ENCODE measurements at places on chromosomes 6 and 20.

GRCh38 chr20:63540417-63541186, 3.4 kb upstream of the PTK6 start:
- DNase-seq, result peak; percentile 69

- peak; percentile 36 for DNase-seq
These were observed 70.4 kb downstream of the ENPP1 start for GRCh38 chr6:131877999-131878789.

DNA sequence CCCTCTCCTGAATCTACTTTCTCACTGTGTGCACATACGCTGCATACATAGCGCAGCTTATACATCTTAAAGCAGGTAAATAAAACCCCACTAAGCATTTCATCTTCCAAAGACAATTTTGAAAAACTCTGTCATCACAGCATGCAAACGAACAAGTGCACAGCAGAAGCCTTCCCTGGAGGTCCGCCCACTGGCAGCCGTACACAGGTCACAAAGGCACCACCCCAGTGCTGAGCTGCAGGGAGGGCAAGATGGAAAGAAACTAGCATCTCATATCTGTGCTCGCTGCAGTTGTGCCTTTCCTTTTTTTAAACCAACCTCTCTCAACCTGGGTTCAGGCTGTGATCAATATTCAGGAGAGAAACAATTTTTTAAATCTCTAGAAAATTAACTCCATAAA, 73.3 kb downstream of the HUS1B start:
- DNase-seq, result no peak

DNA sequence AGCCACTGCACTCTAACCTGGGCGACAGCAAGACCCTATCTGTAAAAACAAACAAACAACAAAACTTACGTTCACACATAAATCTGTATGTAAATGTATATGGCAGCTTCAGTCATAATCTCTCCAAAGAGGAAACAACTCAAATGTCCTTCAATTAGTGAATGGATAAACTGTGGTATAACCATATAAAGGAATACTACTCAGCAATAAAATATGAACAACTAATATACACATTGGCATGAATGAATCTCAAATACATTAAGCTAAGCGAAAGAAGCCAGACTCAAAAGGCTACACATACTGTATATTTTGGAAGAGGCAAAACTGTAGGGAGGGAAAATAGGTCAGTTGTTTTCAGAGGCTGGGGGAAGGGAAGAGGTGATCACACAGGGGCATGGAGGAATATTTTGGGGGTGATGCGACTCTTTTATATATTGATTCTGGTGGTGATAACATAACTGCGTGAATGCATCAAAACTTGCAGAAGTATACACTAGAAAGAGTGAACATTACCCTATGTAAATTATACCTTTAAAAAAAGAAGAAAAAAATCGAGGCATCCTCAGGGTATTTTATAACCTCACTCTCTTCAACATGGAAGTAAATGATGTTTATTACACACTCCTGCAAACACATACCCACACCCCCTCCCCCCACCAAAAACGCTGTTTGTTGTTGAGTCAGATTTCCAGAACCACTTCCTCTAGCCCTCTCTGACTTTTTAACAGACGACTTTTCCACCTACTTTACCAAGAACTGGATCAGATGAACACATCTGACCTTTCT, 115.2 kb upstream of the RNF24 start:
- DNase-seq, result peak; percentile 80

- no peak for DNase-seq
These were observed 15.3 kb downstream of the TCFL5 start for GRCh38 chr20:62846166-62846890.

GRCh38 chr6:73050706-73051105, 174.6 kb downstream of the KHDC1L start:
- peak; percentile 59 for DNase-seq

DNA sequence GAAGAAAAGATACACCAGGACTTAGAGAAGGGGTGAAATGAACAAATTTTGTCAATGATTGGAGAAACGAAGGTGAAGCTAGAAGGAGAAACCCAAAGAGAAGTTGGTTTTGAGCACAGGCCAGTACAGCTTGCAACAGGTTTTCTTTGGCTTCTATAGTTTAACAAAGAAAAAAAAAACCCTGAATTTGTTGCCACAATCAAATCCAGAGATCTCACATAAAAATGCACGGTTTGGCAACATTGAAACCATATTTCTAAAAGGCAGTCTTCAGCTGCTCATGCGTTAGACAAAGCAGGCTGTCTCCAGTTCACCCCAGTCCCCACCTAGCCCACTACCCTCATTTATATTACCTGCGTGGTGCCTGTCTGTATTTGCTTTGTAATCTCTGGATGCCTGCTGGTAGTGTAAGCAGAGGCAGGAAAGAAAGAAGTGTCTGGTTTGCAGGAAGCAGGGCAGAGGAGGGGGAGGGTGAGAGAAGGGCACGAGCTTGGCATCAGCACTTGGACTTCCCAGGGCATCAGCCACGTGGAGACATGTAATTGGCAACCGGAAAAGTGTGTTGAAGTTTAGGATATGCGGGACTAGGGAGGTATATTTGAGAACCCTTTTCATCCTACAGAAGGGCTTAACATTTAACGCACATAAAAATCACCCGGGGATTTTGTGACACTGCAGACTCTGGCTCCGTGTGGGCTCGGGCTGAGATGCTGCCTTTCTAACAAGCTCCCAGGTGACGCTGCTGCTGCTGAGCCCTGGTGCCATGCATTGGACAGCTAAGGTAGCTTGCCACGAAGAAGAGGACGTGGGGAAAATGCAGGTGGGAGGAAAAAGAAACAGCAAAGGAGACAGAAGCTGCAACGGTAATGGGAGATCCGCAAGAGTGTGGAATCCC, 14.4 kb downstream of the PFDN4 start:
- peak; percentile 17 for DNase-seq

DNA sequence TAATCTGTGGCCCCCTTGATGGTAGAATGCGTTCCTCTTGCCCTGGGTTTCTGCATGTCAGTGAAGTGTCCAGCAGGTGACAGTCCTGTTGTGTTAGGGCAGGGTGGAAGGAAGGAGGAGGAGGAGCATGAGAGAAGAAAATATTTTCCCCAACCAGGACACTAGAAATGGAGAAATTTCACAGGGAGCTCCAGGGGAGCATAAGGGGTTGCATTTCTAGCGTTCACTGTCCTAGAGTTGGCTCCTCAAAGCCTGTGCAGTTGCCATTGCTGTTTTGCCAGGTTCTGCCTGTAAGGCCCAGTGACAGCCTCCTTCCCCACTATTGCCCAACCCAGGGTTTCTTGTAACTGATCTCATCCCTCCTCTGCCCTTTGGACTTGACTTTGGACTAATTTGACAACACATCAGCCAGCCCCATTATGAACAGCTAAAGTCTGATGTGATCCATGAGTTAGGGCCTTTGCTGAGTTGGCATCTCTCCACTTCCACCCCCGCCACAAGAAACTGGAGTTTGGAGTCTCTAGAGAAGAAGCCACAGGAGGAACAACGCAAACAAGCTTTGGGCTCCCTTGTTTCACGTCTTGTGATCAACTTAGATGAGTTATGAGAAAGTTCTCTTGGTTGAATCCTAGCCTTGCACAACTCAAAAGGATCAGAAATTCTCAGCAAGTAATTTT, 14.0 kb upstream of the FAM50B start:
- DNase-seq, result peak; percentile 76

GRCh38 chr6:166775923-166776220, 148.8 kb upstream of the RPS6KA2 start:
- no peak for DNase-seq
